ENCODE measurements at places on chromosomes 4 and X.

DNA sequence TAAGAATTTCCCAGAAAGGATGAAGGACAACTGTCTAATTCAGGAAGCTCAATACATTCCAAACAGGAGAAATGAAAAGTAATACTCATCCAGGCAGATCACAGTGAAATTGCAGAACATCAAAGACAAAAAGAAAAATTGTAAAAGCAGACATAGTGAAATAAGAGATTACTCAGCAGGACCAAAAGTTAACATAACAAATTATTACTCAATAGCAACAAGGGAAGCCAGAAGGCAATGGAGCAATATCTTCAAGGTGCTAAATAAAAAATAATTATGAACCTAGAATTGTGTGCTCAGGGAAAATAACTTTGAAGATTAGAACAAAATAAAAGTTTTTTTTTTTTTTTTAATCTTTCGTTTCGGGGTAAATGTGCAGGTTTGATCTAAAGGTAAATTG is 30.5 kb upstream of the ENPP6 start:
- DNase-seq, result no peak

- DNase-seq, result no peak
These were observed 345.1 kb upstream of the PITX2 start for GRCh38 chr4:110967936-110968335.

GRCh38 chr4:16019649-16020048 is 56.7 kb upstream of the FGFBP2 start:
- no peak for DNase-seq

DNA sequence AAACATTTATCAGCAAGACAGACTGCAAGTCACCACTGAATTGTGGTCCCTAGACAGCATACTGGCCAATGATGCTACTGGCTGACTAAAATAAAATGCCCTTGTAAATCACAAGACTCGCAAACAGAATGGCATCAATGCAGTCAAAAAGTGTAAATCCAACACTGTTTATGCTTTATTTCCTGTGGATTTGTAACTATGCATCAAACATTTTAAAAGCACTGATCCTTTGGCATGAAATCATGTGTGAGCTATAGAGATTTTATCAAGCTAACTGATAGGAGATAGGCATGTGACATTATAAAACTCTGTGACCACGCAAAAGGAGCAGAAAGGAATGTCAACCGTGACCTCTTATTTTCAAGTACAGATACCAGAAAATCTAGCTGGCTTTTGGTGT is 20.8 kb downstream of the MBNL3 start:
- no peak for DNase-seq

GRCh38 chr4:54730581-54730980 is 72.8 kb downstream of the KIT start:
- DNase-seq, result no peak

DNA sequence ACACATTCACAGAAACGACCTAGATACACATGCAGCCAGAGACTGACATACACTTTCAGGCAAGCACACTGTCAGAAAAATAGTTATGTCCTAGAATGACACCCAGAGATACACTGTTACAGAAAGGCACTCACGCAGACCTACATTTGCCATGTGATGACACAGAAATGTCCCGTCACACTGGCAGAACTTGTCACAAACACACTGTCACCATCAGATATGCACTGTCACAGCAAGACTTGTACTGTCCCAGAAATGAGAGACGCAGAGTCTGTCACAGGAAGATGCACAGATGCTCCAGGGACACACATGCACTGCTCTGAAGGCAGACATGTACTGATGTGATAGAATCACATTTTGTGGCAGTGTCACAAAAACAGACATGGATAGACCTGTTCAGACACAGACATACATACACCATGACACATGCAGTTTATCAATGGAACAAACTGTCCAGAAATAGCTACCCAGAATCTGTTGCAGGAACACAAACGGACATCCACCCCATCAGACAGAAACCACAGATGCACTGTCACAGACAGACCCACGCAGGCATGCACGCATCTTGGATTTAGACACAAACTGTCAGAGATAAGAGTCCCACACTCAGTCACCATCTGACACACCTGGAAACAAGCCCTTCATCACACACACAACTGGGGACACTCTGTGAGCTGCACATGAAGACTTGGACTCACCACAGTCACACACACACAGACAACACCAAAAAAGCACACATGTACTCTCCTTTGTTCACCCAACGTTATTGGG is 1.3 kb upstream of the PIM2 start:
- DNase-seq, result no peak

- no peak for DNase-seq
These were observed 71.0 kb downstream of the PRRG1 start for GRCh38 chrX:37420185-37420584.

DNA sequence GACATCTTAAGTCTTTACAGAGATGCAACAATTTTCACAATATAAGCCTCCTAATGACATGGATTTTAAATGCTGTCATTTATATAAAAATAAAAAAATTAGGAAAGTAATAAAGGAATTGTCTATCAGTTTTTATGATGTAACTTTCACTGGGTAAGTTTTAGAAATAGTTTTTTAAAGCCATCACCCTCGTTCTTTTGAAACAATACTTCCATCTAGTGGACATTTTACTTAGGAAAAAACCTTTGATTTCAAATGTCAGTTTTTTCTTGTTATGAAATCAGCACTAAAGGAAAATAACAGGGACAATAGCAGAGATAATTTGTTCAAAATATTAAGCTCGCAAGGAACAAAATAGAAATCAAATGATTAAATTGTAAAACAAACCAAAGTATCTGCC is 24.3 kb upstream of the NDNF start:
- DNase-seq, result no peak

- no peak for DNase-seq
These were observed 8.4 kb downstream of the NDUFA1 start for GRCh38 chrX:119880076-119880475.

- no peak for DNase-seq
These were observed 89.0 kb downstream of the TRAPPC11 start for GRCh38 chr4:183747931-183748670.

- DNase-seq, result no peak
These were observed 15.1 kb upstream of the GABRA2 start for GRCh38 chr4:46404981-46405380.

GRCh38 chr4:97530676-97531075 is 612.6 kb downstream of the STPG2 start:
- no peak for DNase-seq

DNA sequence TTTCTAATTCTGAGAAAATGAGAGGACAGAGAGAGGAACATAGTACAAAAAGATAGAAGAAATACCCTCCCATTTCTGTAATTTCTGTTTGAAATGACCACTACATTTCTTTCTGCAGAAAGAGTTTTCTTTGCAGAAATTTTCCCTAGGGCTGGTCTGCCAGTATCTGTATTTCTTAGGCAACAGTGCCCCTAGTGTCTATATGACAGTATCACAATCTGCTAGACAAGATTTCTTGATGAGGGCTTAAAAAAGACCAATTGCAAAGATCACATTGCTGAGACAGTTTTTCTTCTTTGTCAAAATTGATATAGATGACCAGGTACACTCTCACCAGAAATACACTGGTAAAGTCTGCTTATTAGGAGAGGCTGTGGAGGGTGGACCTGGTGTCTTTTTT is 81.0 kb upstream of the ZDHHC15 start:
- DNase-seq, result no peak

DNA sequence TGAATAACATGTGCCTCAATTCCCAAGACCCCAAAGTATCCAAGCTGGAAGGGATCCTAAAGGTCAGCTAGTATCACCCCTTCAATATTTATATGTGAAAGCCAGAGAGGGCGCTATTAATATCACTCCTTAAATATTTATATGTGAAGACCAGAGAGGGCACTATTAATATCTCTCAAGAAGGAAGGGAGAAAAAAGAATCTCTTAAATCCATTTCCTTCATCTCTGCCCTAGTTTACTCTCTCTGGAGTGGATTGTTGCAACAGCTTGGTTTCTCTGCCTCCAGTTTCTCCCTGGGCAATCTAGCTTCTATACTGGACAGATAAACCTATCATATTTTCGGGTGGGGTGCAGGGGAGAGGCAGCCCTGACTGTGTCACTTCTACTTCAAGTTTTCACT is 31.6 kb upstream of the MSN start:
- no peak for DNase-seq

DNA sequence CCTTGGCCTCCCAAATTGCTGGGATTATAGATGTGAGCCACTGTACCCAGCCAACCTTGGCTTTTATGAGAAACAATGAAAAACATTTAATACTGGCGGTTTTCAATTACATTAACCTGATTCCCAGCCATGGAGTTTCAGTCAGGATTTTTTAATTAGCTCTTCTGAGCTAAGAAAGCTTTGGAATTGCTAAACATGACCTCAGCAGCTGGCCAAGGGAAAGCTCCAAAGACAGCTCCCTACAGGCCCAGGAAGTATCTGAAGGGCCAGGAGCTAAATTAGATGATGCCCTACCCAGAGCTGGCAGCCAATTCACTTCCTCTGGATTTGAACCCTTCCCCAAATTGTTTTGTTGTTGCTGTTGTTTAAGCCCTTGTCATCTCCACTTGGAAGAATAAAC is 26.5 kb upstream of the FUNDC1 start:
- DNase-seq, result no peak

DNA sequence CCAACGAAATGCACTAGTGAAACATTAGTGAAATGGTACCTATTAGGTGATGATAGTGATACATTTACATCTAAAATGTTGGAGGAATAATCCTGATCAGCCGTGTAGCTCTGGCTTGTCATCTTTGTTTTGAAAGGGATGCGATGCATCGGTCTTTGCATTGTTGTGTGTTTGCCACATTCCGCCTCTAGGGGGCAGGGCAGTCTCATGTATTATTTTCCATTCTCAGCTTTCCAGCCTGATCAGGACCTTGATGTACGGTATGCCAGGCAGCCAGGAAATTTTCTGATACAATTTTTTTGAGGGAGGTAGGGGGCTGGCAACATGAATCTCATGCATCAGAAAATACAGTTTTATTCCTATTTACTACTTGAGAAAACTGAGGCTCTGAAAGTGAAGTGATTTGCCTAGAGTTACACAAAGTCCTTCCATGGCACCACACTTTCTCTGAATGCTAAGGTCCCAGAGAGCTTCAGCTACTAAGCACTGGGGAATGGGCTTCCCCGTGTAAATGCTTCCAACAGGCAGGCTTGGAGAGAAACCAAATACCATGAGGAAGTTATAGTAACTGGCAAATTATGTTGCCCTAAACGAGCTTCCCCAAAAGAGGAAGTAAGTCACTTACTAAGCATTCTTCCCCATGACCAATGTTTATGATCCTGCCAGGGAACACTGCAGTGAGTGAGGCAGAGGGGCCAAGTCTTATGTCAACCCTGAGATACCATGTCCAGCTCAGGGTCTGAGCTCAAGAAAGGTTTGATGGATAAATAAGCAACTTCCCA is 31.8 kb upstream of the IQSEC2 start:
- DNase-seq, result peak; percentile 21

- DNase-seq, result no peak
These were observed 15.9 kb upstream of the GPRASP2 start for GRCh38 chrX:102696306-102696705.

GRCh38 chr4:141513866-141514265 is 122.5 kb upstream of the IL15 start:
- DNase-seq, result no peak

DNA sequence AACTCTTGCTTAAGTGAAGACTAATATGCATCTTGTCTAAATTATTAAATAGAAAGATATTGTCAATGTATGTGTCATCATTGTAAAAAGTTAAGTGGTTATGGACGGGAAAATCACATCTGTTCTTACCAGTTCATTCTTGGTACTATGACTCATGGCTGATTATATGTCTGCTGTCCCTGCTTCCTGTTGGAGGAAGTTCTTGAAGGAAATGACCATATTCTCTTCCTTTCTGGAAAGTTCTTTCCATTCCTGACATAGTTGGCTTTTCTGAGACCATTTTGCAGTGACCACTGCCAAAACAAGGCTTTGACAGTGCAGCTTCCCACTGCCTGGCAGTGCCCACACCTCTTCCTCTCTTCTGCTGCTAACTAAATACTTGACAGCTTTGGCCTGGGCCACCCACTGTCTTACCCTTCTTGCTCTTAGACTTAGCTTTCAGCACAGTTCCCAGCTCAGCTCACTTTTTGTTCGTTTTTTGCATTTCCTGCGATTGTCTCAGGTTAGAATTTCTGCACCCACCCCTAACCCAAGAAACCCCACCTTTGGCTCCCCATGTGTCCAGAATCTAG is 13.2 kb upstream of the CLDN24 start:
- no peak for DNase-seq

- no peak for DNase-seq
These were observed 61.1 kb downstream of the ARAP2 start for GRCh38 chr4:36183232-36183631.

DNA sequence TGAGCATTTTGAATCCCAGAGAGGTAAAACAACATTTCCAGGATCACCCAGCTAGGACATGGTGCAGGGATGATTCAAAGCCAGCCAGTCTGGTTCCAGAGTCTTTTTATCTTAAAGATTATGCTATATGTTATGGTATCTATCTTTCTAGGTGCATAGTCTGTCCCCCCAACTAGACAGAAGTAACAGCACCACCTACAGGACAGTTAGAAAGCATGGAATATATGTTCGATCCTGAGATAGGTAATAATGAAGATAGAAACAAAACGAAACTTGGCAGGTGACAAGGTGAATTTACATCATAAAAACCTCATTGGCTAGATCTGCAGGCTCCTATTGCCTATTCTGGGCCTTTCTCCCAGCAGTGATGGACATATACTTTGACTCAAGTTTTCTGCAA is 723.2 kb downstream of the SMARCA1 start:
- no peak for DNase-seq

DNA sequence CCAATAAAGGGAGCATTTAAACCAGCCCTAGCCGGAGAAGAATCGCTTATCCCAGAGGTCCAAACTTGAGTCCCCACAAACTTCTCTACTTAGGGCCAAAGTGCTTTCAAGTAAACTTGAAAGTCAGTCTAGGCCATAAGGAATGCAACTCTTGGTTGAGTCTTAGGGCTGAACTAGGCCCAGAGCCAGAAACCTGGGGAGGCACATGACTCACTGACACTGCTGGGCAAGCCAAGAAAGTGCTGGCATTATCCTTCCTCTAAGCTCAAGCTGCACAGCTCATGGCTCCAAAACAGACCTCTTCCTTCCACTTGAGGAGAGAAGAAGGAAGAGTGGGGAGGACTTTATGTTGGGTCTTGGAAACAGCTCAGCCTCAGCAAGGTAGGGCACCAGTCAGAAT is 1257.3 kb upstream of the DIAPH2 start:
- no peak for DNase-seq

GRCh38 chr4:6740347-6740746 is 24.4 kb downstream of the BLOC1S4 start:
- no peak for DNase-seq

DNA sequence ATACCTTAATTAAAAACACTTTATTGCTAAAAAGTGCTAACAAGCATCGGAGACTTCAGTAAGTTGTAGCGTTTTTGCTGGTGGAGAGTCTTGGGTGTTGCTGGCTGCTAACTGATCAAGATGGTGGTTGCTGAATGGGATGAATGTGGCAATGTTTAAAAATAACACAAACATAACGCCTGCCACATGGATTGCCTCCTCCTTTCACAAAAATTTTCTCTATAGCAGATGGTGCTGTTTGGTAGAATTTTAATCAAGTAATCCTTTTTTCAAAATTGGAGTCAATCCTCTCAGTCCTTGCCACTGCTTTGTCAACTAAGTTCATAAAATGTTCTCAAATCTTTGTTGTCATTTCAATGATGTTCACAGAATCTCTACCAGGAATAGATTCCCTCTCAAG is 466.8 kb upstream of the TECRL start:
- DNase-seq, result no peak
